Stimulated activated CD4-positive, alpha-beta T cell treated with anti-CD3 and anti-CD28 coated beads, Interleukin-1b, Interleukin-23, amount 100 ng/mL, for 48 hours (primary cell): ENCODE measurements at places on chromosomes 5 and 9.

DNA sequence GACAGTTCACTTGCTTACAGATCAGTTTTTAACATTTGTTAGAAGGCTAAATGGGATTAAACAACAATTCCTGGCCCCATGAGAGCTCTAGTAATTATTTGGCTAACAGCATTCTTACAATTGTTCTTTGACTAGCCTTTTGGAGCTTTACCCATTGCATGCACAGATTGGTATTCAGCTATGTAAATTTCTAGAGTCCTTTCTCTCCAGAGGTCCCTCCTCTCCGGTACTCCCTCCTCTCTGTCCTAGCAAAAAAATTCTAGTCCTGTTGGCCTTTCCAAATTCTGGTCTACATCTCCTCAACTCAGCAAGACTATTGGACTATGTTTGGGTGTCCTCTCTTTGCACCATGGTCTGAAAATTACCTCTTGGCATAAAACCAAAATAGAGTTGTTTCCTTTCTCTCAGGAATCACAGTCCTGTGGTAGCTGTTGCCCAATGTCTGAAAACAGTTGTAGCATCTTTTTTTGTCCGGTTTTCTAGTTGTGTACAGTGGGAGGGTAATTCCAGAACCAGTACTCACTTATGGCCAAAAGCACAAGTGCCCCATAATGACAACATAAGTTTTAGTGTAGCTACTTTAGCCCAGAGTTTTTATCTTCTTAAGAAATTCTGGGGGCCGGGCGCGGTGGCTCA lies 18.1 kb downstream of the SAR1B start:
- no peak for DNase-seq

GRCh38 chr5:22887566-22887965 lies 34.4 kb upstream of the CDH12 start:
- DNase-seq, result no peak

GRCh38 chr9:16530669-16531642 lies 339.5 kb downstream of the BNC2 start:
- no peak for DNase-seq

GRCh38 chr5:40784916-40785315 lies 13.3 kb downstream of the PRKAA1 start:
- no peak for DNase-seq

DNA sequence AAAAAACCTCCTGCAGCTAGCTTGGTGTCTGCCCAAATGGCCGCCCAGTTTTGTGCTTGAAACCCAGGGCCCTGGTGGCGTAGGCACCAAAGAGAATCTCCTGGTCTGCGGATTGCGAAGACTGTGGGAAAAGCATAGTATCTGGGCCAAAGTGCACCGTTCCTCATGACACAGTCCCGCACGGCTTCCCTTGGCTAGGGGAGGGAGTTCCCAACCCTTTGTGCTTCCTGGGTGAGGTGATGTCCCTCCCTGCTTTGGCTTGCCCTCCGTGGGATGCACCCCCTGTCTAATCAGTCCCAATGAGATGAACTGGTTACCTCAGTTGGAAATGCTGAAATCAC lies 83.0 kb upstream of the JAK2 start:
- no peak for DNase-seq

GRCh38 chr5:73858776-73859175 lies 232.8 kb downstream of the ARHGEF28 start:
- no peak for DNase-seq

DNA sequence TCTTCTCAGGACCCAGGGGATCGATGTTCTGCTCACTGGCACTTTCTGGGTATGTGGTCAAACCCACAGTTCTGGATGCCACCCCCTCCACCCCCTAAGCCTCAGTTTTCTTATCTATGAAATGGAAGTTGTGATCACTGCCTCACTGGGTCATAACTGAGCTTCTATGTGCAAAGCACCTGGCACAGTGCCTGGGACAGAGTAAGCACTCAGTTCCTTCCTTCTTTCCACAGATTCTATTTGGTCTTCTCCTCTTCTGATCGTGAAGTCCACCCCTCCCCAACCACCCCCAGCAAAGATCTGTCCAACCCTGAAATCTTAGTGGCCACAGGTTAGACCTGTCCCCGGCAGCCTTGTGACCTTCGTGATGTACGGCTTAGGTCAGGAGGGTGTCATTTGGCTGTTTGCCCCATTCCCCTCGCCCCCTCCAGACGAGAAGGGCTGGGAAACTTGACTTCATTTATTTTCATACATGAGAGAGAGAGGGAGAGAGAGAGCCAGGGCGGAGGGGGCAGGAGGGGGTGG lies 181.4 kb downstream of the FGF18 start:
- DNase-seq, result no peak
